Stimulated activated CD8-positive, alpha-beta memory T cell treated with anti-CD3 and anti-CD28 coated beads, Interleukin-15, amount 100 ng/mL, for 1 hour (primary cell): ENCODE measurements at places on chromosomes 5 and 9.
A peak's percentile ranks its signal among the peaks of the same experiment; 100 is the strongest.

- no peak for DNase-seq
Measured at GRCh38 chr5:148214665-148215185, 11.9 kb downstream of the SPINK6 start.

DNA sequence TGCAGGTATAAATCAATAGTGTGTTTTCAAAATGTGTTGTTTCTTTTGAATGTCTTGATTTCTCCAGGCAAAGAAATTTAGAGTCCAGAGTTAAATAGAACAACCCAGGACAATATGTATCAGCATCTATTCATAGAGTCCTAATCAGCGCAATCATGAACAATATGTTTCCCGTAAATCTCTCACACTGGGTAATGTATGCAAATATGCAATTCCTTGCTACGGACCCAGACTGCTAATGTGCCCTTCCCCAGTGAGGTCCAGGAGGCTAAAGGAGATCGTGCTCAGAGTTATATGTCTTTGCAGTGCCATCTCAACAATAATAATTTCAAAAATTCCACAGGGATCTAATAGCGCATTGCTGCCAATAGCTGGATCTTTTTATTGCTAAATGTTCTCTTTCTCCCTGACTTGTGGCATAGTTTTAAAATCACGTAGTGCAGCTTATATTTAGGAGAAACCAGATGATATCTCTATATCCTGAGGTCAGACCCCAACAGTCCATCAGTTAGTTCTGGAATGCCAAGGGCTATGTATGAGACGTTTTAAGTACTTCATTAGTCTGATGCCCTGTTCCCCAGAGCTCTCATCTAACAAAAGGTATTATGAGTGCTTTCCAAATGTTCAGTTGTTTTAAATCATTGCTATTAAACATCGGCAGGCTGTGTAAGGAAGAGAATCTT lies 145.1 kb downstream of the MARCHF11 start:
- DNase-seq: no peak

- no peak for DNase-seq
Measured at GRCh38 chr5:58122848-58123392, 337.0 kb downstream of the PLK2 start.

- DNase-seq: no peak
Measured at GRCh38 chr5:28714907-28715698, 1676.7 kb upstream of the CDH9 start.

GRCh38 chr9:91682806-91683205 lies 259.2 kb upstream of the NFIL3 start:
- DNase-seq: no peak

DNA sequence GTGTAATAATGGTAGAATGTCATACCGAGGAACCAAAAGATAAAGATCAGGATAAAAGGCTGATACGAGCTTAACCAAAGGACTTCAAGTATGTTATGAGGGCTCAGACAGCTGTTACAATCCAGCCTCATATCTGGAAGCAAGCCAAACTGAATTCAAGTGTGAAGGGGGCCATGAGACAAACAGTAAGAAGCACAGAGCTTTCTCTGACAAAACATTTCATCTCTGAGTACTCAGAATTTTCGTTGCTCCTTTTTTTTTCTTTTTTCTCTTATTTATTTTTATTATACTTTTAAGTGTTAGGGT lies 52.9 kb upstream of the CD180 start:
- no peak for DNase-seq

- no peak for DNase-seq
Measured at GRCh38 chr5:38285226-38285625, 26.9 kb downstream of the EGFLAM start.

DNA sequence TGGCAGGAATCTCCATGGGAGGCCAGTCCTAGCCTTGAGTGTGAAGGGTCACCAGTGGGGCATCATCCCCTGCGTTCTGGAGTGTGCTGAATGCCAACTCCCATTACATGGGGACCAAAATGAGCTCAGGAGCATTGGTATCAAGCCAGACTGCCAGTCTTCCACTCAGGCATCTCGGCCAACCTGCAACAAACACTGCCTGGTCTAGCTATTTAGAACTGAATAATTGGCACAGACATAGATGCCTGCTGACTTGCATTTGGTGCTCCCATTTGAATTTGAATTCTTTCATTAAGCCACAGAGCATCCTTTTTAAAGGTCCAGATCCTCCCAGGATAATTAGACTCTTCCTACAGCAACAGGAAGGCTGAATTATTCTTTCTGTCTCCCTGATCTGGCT lies 116.6 kb upstream of the ABCA1 start:
- no peak for DNase-seq

DNA sequence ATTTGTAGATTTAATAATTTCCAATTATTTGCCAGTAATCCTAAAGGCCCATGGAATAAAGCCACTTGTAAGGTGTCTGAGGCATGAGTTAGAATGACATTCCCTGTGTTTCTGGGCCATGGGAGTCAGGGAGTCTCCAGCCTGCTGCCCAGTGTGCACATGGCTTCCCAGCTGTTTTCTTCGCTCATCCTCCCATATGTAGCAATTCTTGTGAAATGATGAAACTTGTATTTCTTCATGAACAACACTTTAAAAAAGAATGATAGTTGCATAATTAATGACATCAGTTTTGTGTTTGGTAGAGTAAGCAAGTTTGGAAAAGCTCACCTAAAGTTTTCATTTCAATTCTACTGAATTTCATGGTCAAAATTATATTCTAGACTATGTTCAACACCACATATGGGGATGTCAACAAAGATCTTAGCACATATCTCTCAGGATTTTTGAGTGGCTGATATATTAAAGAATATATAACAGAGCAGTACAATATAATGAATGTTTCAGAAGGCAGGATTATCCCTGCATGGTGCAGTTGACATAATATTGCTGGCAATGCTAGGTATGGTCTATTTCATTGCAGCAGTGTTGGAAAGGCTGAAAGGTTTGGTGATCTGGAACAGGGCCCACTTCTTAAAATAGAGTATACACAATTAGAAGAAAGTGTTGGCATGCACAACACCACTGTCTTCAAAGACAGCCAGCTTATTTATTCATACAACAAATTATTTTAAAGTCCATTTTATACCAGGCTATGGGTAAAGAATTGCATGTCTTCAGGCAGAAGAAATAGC lies 44.7 kb downstream of the GRIN3A start:
- DNase-seq: no peak

DNA sequence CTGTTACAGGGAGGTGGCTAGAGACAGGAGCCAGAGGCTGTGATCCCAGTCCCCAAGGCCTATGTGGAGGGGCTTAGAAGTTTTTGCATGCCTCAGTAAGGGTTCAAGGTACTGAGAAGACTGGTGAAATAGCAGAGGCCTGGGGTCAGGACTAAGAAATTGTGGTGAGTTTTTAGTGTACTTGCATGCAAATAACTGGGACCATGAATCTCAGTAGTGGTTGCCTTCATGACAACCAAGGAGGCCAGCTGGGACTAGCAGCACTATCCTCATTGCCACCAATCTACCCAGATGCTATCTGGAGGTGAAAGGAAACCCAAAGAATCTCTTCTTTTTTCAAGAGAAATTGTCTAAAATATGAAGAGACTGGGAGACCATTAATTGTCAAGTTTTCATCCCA lies 395.1 kb downstream of the CETN3 start:
- DNase-seq: no peak

- DNase-seq: no peak
Measured at GRCh38 chr5:168950241-168950951, 350.5 kb downstream of the SLIT3 start.

DNA sequence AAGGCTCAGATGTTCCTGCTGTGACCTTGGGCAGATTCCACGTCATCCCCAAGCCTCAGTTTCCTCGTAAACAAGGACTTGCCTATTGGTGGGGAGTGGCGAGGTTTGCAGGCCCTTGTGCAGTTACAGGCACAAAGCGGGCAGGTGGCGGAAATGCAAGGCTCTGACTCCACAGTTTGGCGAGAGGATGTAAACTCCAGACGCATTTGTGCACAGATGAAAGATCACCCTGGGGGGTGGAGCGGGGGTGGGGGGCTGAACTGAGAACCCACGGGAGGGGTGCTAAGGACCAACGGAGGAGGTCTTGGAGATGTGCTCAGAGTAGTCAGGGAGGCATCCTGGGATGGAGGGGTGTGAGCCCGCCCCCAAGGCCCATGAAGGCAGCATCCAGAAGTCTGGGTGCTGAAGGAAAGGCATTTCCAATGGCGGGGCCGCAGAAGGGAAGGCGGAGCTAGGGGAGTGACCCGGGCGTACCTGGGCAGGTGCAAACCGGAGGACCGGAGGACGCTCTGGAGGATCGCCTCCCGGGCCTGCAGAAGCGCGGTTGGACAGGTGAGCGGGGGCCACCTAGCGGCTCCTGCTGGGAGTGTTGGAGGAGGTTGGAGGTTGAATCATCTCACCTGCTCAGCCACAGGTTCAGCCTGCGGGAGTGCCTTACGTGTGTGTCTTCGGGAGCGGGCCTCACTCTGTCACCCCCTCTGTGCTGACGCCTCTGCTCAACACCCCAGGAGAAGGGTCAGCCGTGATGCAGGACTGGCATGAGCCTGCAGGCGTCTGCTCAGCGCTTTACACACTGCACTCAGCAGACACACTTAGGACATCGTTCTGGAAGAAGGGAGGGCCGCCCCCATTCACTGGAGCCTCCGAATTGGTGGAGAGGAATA lies 1.9 kb upstream of the FIBCD1 start:
- DNase-seq: peak; percentile 49

- DNase-seq: no peak
Measured at GRCh38 chr5:139863361-139863760, 67.8 kb downstream of the PSD2 start.

- DNase-seq: no peak
Measured at GRCh38 chr5:166399781-166400180, 1891.7 kb upstream of the WWC1 start.

DNA sequence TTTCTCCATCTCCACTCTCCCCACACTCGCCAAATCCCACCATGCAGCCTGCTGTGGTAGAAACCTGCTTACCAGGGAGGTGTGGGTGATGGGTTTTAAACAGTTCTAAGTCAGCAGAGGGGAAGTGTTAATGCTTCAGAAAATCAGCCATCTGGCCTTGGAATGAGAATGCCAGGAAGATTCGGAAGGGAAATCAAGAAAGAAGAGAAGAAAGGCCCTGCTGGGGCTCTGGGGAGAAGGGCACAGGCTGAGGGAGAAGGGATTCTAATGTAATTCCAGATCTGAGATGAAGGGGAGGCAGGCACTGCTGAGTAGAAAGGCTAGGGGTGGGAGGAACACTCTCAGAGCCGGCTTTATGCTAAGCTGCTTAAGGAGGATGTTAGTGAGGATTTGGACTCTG lies 434.7 kb upstream of the DMAC1 start:
- no peak for DNase-seq

GRCh38 chr9:96646081-96646991 lies 8.8 kb downstream of the PRXL2C start:
- DNase-seq: no peak

GRCh38 chr9:128702445-128702948 lies at the start of gene PKN3:
TSS of gene PKN3 (plus strand) at chr9:128702503. CDS start at chr9:128702916, 413 bp downstream.
- peak; percentile 76 for DNase-seq

DNA sequence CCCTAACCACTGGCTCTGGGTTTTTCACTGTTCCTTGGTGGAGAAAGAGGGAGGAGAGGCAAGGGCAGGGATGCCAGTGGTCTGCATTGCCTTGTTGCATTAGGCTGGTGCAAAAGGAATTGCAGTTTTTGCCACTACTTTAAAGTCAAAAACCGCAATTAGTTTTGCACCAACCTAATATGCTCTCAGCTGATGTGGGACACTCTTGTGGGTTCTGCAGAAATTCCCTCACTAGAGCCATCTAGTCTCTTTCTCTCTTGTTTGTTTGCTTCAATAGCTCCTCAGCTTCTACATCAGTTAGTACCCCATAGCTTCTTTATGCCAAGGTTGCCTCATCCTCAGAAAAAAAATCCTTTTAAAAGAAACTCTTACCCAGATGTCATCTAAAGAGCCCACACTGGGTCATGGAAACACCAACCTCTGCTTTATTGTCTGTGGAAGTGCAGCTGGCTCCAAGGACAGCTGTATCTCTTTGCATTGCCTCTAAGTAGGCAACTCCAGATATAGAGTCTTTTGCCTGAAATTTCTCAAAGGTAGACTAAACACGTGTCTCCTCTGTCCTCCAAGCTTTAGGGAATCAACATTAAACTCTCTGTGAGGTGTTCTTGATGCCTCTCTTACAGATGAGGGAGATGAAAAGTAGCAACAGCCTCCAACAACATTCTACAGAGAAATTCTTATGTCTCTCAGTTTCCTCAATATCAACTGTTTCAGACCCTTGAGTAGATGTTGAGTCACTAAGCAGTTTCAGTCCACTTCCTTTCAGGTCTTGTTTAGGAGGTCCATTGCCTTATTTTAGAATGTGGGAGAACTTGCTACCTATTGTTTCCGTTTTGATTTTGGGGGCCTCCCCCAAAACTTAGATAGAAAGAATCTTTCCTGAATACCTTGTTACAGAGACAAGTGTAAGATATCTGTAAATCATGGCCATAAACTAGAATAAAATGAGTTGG lies 84.9 kb upstream of the MEF2C start:
- DNase-seq: no peak

- no peak for DNase-seq
Measured at GRCh38 chr5:16922430-16922829, 13.7 kb downstream of the MYO10 start.

GRCh38 chr9:21801683-21802417 lies 586 bp upstream of the MTAP start:
- DNase-seq: no peak

DNA sequence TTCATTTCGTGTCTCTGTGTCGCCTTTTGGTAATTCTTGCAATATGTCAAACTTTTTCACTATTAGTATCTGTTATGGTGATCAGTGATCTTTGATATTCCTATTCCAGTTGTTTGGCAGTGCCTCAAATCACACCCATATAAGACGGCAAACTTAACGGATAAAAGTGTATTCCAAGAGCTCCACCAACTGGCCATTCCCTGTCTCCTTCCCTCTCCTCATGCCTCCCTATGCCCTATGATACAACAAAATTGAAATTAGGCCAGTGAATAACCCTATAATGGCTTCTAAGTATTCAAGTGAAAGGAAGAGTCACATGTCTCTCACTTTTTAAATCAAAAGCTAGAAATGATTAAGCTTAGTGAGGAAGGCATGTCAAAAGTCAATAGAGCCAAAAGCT lies 74.8 kb downstream of the CDK5RAP2 start:
- no peak for DNase-seq

DNA sequence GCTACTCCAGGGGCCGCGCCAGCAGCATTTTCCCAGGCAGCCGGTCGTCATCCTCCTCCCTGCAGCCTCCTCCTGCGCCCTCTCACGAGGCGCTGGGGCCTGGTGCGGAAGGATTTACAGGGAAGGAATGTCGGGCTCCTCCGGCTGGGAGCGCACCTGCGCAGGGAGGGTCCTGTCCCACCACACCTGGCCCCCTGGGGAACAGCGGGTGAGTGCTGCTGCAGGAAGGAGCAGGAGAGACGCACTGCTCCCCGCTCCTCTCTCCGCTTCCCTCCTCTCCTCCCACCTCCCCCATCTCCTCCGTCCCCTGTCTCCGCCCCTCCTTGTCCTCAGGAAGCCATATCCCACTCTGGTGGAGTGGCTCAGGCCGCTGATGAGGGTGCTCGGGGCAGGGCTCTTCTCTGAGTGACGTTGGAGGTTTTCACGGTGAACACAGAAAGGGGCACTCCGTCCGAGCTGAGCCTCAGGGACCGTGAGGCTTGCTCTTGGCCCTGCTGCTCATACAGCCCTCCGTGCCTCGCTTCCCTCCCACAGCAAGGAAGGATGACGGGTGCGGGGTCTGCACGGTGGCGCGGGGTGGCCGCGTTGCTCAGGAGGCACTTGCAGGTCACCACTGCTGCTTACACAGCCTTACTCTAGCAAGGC lies 31.3 kb downstream of the IRX4 start:
- DNase-seq: no peak
